ENCODE measurements at places on chromosomes 5 and 9.

DNA sequence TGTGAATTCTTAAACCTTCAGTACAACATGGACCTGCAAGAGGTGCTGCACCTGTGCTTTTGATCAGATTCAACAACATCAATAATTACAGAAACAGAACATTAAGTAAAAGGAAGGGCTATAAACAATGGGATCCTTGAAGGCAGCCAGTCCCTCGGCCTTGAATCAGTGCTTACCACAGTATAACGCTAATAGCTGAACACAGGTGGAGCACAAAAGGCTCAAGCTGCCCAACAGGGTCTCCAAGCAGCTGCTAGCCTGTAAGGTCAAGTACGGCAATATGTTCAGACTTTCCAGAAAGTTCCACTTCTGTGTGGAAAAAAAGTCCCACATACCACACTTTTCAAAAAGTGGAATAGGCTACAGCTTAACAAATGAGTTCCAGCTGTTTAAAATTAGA lies 61.9 kb upstream of the ITGA1 start:
- no peak for DNase-seq

GRCh38 chr5:63686938-63687337 lies 275.3 kb downstream of the HTR1A start:
- no peak for DNase-seq

DNA sequence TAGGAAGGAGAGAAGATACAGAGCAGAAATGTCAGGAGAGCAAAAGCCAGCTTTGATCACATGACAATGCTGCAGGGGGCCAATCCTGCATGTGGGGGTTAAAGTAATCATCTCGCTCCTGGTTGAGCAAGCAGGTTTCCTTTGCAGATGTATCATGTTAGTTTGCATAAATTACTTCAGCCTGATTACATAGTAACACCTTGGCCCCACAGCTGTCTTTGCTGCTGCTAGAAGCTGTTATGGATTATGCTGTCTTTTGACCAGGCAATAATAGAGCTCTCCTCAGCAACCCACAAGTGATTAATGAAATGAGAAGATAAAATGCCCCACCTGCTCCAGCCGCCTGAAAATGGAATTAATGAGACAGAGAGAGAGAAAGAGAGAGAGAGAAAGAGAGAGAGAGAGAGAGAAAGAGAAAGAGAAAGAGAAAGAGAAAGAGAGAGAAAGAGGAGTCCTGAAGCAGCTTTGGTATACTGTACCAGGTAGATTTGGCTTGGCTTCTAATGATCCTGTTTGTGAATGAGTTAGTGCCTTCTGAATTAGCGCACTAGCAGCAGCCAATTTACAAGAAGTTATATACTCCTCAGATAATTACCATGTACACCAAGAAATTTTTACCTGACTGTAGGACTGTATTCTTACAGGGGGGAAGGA lies 174.3 kb upstream of the RORB start:
- DNase-seq: no peak

DNA sequence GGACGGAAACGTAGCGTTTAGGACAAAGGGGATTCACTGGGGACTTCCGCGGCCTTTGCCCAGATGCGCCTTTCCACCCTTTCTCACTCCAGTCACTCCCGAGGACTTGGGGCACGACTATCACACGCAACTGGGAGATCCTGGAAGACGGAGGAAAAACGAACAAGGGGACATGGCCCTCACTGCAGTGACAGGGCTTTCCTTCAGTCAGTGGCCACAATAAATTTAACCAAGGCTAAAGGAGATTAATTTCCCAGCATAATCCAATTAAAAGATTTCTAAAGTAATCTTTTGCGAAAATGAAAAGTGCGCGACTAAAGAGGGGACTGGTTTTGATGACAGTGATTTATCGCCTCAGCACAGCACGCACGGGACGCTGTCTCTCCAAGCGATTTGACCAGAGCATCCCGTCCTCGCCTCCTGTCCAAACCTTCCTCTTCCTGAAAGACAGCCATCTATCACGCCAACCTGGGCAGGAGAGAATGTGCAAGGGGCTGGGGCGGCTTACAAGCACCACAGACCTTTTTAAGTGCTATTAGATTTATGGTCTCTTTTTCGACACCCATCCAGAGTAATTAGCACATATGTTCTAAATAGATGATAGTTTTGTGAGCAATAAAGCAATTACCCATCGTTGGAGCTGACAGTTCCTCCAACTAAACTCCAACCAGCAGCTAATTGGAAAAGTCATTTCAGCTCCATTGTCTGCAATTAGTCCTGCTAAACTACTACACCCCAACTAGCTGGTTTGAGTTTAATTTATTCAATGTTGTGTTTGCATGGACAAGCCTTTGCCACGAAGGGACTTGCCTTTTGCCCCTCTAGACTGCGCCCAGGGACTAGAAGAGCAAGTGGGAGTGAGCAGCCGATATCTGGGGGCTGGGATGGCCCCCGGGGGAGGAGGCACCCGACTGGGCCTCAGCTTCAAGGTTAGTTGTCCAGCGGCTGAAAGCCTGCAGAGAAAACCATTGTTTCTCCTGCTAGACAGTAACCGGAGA lies 7.4 kb downstream of the NR2F1-AS1 start:
- no peak for DNase-seq

All from suppressor macrophage treated with lipopolysaccharide for 4 hours (primary cell).